Tibial nerve (tissue), 4 donors: ENCODE measurements at places on chromosomes 2 and 18. TPM values are rescaled to one million over a fixed set of nuclear protein-coding genes. Genes with fewer than 3 reads are reported as not detected.
A peak's percentile ranks its signal among the peaks of the same experiment; 100 is the strongest.

- no peak for DNase-seq
Observed at GRCh38 chr2:85307527-85307897, 20.3 kb downstream of the TGOLN2 start.

The SALL3 gene
- total RNA-seq: not detected

- DNase-seq: peak; percentile 15
Observed at GRCh38 chr2:35428548-35428947, 927.0 kb upstream of the CRIM1 start.

DNA sequence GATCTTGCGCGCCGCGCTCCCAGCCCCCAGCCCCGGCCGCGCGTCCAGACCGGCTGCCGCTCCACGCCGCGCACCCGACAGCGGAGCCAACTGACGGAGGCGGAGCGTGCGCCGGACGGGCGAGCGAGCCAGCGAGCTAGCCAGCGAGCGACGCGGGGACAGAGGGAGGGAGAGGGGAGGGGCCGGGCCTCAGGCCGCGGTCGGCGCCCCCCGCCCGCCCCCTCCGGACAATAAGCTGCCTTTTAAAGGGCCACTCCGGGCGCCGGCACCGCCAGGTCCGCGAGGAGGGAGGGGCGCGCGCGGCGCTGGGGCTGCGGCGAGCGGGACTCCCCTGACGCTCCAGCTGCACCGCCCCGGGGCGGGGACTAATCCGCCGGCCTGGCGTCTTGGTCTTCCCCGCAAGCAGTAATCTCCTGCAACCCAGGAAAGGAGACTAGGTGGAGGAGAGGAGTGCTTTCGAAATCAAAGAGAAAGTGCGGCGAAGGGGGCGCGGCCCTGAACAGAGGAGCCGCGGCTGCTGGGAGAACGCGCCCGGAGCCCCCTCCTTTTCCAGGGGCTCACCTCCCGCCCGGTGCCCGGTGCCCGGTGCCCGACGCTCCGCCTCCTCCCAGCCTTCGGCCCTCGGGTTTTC, at the start of gene BIN1:
TSS of gene BIN1 (minus strand) at position 164 of the 631 bp plus-strand sequence. CDS start 211 bp downstream, outside the sequence.
- DNase-seq: peak; percentile 67

DNA sequence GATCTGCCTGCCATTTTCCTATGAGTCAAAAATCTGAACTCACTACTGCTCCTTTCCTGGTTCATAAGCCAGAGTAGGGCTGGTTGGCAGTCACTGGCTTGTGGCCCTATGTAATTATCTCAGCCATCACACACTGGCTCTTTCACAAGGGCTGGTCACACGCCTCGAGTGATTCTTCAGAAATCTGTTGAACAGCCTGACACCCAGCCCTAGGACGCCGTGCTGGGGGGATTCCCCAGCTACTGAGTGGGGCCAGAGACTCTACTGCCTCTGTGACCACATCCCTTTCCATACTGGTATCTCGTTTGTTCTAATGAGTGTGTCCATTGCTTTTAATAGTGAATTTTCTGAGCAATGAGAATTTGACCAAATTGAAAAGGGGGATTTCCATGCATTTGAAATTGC, 45.8 kb upstream of the RBM44 start:
- no peak for DNase-seq

- no peak for DNase-seq
Observed at GRCh38 chr2:241559323-241560161, 997 bp downstream of the BOK start.

The GAD1 gene
- total RNA-seq: not detected

The LYG1 gene
- total RNA-seq: 2.7 TPM

The NT5DC4 gene
- not detected for total RNA-seq

- DNase-seq: no peak
Observed at GRCh38 chr2:130391872-130392670, 36.2 kb downstream of the PTPN18 start.

- DNase-seq: no peak
Observed at GRCh38 chr2:231780123-231780908, 766 bp downstream of the PDE6D start.

DNA sequence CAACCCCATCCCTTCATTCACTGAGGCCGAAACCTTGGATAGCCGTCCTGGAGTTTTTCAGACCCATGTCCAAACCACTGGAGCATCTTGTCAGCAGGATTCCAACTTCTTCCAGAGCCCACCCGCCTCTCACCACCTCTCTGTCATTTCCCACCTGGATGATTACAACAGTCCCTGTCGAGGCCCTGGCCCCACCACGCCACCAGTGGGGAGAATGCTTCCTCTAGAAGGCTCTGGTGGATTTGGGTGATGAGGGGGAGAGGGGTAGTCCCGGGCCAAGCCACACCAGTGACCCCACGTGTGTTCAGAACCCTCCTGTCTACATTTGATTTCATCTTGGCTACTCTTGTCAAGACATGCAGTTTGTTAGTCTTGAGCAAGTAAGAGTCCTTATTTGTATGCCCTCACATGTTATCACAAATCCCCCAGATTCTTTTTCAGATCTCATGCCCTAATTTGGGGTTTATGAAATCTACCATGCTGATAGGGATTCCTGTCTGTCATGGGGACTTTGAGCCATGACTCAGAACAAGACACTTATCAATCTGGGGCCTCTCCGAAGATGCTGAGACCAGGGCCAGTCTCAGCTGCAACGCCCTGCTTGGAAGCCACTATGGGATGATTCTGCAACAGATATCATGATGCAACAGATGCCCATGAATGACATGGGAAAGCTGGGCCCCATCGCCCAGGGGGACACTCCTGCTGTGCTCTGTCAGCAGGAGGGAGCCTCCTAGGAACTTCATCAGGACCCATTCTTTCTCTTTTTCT, 186.1 kb downstream of the ZFP36L2 start:
- no peak for DNase-seq

The REEP1 gene
- total RNA-seq: 0.39 TPM

The TUBB8B gene
- total RNA-seq: not detected

- no peak for DNase-seq
Observed at GRCh38 chr2:224837066-224837465, 120.9 kb upstream of the CCDC195 start.

The TMEM17 gene
- total RNA-seq: 1.7 TPM

GRCh38 chr2:171895786-171896185, 1.7 kb upstream of the SLC25A12 start:
- no peak for DNase-seq

The BCL2L11 gene
- 34.9 TPM for total RNA-seq

The SLC16A14 gene
- 11.4 TPM for total RNA-seq

The CFAP65 gene
- not detected for total RNA-seq

DNA sequence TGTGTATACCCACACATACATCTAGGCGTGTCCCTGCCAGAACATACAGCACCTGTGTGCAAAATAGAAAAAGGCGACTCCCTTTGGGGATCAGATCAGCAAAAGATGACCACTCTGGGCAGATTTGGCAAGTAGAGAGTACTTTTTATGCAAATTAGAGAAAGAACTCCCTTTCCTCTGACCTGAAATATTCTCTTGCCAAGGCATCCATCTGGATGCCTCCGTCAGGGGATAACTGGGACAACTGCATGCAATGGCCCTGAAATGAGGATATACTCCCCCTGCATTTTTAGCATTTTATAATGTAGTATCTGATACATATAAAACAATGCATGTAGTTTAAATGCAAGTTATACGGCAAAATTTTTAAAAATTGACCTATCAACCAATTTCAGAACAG, 247.7 kb downstream of the ICOS start:
- DNase-seq: no peak

The CHPF gene
- 51.3 TPM for total RNA-seq

The MAP3K19 gene
- not detected for total RNA-seq

- DNase-seq: no peak
Observed at GRCh38 chr2:186573531-186573930, 16.3 kb upstream of the ITGAV start.

DNA sequence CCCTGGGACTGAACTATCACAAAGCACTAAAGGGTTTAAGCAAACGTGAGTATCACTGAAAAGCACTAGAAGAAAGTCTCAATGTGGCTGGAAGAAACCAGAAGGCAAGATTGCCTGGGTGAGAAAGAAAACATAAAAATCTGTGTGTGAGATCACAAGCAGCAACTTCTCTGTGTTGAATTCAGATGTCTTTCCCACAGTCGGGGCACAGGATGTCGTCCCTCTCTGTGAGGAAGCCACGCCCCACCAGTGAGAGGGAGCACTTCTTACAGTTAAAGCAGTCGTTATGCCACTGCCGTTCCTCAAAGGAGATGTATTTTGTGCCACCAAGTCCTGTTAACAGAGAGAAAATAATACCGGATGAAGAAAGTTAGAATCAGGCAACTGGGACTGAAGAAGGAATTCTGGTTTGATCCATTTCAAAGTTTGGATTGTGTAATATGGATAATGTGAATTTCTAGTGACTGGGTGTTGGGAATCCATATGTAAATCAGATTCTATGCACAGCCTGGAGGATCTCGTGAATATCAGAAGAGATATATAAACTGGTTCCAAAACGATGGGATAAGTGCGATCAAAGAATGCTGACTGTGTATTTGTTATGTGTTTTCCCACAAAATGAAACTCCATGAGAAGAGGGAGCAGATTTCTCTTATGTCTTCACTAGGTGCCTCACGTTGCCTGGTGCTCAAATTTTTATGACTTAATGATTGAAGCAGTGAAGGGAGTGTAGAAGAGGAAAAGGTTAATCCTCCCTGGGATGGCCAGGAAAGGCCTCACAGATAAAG, 24.0 kb downstream of the C2orf49 start:
- no peak for DNase-seq

DNA sequence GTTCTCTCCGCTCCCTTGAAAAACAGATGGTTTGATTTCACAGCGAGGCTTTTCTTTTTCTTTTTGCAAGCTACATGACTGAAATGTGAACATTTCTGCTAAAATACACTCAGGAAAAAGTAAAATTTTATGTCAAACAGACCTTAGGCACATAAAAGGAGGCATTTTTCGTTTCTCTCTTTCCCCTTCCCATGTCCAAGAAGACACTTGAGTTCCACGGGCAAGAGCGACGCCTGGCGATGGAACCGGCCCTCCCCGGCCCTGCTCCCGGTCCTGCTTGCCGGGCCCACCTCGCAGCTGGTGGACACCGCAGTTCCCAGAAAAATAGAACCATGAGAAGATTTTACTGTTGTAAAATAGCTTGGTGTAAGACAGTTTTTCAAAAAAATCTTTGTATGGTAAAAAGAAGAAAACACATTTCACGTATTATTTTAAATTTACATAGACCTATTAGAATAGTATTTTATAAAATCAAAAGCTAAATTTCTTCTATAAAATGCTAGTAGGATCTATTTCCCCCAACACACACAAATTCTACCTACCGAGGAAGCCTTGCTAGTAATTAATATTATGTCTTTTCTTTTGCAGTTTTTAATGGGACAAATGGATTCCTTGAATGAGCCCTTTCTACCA, 2.3 kb upstream of the ALKAL2 start:
- DNase-seq: peak; percentile 44

The KLHL30 gene
- 1.8 TPM for total RNA-seq

The RAB10 gene
- total RNA-seq: 165 TPM

DNA sequence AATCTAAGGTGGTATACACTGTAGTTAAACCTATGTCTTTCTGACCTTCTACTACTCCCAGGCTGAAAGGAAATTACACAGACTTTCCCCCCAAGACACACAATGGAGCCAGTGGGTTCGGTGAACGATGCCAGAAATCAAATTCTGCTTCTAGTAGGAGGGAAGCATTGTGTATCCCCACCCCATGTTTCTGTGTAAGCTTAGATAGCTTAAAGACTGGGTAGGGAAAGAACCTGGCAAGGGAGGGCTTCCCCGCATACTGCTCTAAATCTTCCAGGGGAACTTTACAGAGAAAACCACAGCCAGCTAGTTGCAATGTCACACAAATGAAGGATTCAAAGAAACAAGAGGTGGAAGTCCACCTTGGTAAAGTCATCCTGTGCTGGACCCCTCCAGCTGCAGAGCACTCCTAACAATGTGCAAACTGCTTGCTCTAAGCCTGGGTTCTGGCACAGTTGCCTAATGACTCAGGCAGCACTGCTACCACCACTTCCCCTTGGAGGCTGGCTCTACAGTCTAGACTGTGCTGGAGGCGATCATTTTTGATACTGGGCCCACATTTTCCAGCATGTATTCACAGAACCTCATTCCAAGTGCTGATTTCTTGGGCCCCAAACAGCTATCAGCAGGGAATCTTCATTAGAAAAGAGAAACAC, 47.5 kb downstream of the TRIB2 start:
- no peak for DNase-seq

DNA sequence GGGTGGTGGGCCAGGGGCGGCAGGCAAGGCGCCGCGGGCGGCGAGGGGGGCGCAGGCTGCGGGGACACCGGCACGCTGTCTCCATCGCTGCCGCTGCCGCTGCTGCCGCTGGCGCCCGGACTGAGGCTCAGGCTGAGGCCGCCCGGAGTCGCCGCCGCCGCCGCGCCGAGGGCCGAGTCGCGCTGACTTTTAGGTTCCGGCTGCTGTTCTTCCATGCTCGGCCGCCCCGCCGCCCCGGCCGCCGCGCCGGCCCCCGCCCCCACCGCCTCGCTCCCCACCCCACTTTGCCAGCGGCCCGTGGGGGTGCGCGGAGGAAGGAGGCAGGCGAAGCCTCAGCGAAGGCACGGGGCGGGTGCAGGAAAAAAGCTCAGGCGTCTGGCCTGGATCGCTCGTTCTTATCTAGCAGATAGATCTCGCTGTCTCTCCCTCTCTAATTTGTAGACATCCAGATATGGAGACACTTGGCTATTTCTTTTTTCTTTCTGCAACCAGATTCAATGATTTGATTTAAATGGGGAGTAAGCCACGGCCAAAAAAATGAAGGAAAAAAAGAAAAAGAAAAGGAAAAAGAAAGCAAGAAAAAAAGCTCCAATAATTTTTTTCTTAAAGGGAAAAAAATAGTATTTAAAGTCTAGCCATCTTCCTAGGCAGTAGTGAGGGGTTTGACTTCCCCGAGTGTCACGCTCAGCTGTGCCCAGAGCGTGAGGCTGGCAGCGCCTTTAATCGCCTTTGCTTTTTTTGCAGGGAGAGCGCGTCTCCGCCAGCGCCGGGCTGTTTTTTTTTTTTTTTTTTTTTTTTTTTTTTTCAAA, at the start of gene EN1:
TSS of gene EN1 (minus strand) at position 696 of the 809 bp plus-strand sequence. CDS start at position 215, 481 bp downstream.
- no peak for DNase-seq

DNA sequence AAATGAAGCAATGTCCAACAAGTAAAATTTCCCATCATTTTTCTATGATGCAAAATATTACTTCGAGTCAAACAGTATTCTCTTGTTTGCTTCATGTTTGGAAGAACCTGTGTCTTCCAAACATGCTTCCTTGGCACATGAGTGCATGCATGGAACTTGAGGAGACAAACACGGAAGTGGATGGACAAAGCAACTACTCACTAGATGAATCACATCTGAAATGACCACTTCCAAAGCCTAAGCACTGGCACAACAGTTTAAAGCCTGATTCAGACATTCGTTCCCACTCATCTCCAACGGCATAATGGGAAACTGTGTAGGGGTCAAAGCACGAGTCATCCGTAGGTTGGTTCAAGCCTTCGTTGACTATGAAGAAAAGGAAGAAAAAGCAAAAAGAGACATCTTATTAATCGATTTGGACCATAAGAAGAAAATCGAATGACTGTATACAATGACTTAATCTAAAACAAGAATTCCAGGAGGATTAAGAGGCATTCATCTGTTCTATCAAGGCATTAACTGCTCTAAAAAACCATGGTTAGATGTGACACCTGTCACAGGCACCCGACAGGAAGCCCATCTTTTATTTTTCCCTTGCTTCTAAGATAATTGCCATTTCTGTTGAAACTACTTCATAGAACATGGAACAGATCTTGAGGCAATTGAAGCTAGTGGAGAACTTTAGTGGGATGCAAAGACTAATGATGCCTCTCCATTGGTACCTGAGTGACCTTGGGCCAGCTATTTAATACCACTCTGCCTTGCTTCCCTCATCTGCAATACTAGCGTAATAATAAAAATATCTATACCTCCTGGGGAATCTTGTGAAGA, 56.0 kb downstream of the ATIC start:
- DNase-seq: no peak
